K562 (cell line): ENCODE measurements at places on chromosomes 12 and 14.
A peak's percentile ranks its signal among the peaks of the same experiment; 100 is the strongest.

GRCh38 chr12:56679883-56680575 is 8.1 kb downstream of the PTGES3 start:
- DNase-seq: no peak

DNA sequence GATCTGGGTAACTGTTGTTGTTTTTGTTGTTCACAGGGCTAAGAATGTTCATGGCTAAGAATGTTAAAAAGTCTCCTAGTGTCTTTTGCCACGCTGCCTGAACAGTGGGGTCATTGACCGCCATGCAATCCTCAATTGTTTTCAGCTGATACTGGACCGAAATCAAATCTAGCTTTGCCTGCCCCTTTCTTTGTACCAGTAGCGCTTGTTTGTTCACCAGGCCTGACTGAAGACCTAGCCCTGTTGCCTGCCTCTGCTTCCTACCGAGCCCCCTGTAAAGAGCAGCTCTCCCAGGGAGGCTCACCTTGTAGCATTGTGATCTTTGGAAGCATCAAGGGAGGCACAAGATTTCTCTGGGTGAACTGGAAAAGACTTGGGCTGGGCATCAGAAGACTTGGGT is 6.7 kb downstream of the PSEN1 start:
- DNase-seq: no peak

DNA sequence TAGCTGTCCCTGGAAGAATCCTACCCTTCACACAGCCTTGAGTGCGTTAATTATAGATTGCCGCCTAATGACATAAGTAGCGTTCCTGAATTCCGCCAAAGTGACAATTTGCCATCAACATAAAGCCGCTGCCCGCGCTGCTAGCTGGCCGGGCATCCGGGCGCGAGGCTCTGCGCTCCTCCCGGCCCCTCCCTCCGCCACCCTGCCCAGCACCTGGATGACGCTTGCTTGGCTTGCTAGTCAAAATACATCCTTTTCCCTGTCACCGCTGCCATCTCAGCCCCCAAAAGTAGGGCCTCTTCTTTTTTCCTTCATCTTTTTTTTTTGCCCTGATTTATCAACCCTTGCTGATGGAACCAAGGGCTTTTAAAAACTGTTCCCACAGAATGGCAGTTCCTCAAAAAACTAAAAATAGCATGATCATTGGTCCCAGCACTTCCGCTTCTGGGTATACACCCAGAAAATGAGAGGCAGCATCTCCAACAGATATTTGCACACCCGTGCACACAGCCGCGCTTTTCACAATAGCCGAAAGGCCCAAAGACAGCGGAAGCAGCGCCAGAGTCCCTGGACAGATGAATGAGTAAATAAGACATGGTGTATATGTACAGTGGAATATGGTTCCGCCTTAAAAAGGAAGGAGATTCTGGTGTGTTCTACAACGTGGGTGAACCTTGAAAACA is 235.2 kb downstream of the BCL11B start:
- no peak for DNase-seq

GRCh38 chr12:111850526-111850925 is 8.5 kb downstream of the MAPKAPK5 start:
- no peak for DNase-seq

DNA sequence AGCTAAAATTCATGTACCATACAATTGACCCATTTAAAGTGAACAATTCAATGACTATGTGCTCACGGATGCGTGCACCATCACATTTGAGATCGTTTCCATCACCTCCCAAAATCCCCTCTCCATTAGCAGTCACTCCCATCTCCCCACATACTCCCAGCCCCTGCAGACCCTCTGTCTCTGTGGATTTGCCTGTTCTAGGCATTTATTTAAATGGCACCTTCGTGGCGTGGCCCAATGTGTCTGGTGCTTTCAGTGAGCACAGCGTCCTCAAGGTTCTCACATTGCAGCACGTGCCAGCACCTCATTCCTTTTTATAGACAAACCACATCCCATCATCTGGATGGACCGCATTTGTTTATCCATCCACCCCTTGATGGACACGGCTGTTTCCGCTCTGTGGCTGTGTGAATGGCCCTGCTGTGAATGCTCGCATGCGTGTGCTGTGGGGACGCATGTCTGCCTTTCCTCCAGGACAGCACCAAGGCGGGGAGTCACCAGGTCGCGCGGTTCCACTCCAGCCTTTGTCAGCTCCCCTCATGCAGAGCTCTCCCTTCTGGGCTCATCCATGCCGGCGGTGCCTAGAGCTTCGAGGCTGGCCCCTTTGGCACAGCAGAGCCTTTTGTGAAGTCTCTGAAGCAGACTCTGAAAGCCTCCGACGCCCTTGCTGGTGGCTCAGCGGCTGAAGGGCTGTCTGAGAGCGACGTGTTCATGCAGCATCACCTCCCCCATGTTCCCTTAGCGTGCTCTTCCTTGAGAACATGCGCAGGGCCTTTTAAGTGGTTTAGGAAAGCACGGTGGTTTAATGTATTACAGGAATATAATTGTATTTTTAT is 184.4 kb downstream of the KIF26A start:
- DNase-seq: no peak

DNA sequence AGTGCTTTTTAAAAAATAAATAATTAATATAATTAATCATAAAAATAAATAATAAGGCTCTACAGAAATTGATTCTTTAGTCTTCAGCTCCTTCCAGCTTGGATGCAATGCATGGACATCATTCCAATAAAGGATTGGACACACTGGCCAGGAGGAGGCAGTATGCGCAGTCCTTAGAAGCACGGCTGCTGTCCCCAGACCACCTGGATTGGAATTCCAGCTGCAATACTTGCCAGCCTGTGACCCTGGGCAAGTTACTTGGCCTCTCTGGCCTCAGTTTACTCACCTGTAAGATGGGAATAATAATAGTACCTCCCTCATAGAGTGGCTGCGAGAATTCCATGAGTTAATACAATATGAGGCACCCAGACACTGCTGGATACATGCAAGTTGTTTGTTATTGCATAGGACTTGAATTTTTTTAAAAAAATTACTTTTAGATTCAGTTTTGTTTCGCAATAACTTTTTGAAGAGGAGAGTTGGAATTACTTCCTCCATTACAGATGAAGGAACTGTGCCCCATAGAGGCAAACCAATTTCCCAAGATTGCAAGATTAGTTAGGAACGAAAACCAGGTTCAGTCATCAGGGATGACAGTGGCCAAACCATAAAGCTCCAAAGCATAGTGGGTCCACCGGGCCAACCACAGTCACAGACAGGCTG is 12.2 kb downstream of the RPH3A start:
- DNase-seq: no peak

GRCh38 chr12:79547044-79547734 is 143.6 kb downstream of the PAWR start:
- no peak for DNase-seq

GRCh38 chr12:1668833-1669543 is 21.9 kb upstream of the ADIPOR2 start:
- peak; percentile 21 for DNase-seq

DNA sequence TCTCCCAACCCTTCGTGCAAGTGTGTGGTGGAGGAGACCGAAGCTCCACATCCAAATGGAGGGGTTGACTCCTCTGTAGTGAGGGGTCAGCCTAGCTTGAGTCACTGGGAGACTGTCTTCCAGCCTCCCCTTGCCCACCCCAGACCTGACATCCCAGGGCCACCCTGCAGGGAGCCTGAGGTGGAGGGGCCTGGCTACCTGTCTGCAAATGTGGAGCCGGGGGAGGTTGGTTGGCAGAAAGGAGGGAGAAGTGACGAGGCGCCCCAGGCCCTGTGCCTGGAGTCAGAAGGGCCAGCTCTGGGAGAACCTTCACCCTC is 37.5 kb downstream of the NFKBIA start:
- DNase-seq: no peak

DNA sequence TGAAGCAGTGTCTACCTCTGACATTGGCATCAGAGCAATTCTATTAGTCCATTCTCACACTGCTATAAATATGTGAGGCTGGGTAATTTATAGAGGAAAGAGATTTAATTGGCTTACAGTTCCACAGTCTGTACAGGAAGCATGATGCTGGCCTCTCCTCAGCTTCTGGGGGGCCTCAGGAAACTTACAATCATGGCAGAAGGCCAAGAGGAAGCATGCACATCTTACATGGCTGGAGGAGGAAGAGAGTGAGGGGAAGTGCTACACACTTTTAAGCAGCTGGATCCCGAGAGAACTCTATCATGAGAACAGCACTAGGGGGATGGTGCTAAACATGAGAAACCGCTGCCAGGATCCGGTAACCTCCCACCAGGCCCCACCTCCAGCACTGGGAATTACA is 25.7 kb upstream of the SEL1L start:
- no peak for DNase-seq

- DNase-seq: no peak
Measured at GRCh38 chr12:9027161-9028059, 38.1 kb downstream of the KLRG1 start.

GRCh38 chr14:96662116-96662970 is 134.8 kb upstream of the VRK1 start:
- DNase-seq: no peak

DNA sequence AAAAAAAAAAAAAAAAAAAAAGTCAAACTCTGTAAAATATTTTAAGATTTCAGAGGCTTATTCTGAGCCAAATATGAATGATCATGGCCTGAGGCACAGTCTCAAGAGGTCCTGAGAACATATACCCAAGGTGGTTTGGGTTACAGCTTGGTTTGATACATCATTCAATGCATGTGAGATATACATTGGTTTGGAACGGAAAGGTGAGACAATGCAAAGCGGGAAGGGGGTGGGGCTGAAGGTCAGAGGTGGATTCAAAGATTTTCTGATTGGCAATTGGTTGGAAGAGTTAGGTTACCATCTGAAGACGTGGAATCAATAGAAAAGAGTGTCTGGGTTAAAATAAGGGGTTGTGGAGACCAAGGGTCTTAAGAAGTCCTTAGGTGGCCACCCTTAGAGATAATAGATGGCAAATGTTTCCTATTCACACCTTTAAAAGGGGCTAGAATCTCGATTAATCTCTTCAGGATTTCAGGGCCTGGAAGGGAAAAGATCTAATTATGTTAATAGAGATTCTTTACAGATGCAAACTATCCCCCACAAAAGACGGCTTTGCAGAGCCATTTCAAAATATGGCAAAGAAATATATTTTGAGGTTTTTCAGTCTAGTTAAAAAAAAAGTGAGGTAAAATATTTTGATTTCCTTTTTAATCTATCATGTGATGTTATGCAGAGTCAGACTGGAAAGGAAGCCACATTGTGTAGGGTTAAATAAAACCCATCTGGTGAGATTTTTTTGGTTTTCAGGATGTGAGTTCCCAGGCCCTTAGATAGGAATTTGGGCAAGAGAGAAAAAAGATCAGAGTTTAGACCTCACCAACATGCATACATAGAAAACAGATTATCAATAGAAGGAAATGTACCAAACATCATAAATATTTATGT is 173.8 kb upstream of the CNOT2 start:
- no peak for DNase-seq

DNA sequence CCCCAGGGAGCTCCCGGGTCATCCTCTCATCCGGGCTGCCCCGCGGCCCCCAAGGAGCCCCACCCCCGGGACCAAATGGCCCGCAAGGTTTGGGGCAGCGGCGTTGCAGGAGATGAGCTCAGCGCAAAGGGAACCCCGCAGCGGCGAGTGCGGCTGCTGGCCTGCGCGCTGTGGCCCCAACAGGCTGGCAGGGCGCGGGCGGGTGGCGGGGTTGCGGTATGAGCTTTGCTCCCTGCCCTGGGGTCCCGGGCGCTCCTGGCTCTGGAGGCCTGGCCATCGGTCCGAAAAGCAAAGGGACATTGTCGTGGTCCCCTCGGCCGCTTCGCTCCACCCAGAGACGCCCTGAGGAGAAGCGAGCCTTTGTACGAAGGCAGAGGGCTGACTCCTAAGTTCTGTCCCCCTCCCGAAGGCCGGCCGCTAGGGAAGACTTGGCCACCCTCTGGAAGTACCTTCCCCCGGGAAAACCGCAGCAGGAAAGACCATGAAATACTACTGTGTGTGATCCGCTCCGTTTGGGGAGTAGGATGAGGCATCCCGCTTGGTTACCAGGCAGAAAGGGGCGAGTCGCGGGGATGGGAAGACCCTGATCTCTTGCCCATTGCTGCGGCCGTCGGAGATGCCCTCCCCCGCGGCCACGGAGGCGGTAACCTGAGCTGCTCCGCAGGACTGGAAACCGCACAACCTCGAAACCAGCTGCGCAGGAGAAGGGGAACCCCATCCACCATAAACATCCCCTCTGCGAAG is 620 bp upstream of the NID2 start:
- no peak for DNase-seq

DNA sequence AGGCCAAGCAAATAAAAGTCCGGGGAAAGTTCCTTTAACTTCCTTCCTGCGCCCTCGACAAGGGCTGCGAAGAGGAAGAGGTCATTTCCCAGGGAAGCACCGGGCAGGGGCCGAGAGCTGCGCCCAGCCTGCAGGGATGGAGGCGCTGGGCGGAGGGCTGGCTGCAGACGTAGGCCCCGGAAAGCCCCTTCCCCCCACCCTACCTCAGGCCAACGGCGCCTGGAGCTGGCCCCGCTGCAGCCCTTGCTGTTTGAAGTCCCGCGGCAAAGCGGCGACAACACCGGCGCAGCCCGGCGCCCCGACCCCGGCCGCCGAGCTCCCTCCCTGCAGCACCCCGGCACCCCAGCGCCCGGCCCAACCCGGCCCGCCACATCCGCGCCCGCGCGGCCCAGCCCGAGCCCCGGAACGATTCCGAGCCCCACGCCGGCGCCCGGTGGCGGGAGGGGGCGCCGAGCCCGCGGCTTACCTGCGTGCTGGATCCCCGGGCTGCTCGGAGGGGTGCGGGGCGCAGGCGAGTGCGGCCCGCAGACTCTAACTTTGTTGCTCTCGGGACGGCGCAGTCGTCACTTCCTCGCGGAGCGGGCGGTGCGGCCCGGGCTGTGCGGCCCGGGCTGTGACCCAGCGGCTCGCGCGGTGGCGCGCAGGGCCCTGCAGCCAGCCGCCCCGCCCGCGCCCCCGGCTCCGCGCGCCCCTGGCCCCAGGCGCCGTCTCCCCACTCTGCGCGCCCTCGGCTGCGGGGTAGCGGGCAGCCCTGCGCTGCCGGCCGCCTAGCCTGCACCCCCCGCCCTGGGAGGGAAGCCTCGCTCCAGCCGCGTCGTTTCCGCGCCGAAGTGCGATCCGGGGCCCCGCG is 64.8 kb upstream of the PTGR2 start:
- DNase-seq: peak; percentile 46

GRCh38 chr14:100710826-100711462 is 15.7 kb upstream of the DLK1 start:
- no peak for DNase-seq

DNA sequence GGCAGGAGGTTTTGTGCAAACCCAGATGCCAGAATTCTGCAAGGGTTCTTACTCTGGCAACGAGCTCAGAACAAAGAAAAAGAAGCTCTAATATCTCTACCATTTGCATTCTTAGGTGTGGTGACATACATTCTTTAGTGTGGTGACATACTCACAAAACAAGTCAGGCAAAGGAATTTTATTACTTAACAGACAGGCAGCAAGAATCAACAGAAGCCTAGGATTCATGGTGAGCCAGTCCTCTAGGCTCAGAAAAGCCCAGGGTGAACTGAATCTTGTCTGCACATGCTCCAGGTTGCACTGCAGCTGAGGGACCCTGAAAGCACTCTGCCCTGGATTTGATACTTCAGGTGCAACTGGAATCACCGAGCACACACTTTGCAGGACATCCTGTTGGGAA is 122.4 kb upstream of the PTPRQ start:
- DNase-seq: no peak
